ENCODE measurements at places on chromosomes 7 and 10.

DNA sequence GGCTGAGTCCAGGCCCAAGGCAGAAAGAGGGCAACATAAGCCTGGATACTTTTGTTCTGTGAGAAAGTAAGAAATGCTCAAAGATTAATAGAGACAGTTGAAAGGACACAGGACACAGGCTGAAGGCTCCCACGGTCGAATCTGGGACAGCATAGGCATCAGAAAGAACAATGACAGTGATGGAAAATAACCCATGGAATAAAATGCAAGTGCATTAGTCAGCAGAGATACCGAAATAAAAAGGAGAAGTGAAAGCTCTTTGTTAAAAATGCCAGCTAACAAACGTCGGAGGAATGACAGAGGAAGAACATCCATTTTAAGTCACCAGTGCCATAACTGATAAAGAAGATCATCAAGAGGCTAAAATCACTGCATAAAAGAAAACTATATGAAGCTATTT is 19.6 kb upstream of the AGAP5 start:
- DNase-seq: no peak

- no peak for DNase-seq
These were observed 121.6 kb downstream of the C10orf105 start for GRCh38 chr10:71597821-71598498.

GRCh38 chr7:55296070-55296469 is 69.1 kb upstream of the LANCL2 start:
- DNase-seq: no peak

- no peak for DNase-seq
These were observed 229.5 kb downstream of the PTEN start for GRCh38 chr10:88092973-88093372.

DNA sequence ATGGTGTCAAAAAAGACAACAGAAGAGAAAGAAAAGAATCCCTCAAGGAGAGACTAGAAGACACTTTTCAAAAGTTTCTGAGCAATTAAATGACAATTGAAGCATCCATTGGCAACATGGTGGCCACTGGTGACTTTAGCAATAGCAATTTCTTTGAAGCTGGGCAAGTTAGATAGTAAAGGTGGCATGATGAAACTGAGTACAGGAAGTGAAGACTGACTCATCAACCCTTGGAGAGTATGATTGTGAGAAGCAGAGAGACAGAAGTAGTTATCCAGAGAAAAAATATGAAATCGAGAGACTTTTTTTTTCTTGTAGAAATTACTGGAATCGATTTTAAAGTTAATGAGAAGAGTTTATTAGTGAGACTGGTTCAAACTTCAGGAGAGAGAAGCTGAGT is 52.5 kb downstream of the DGKB start:
- DNase-seq: no peak

GRCh38 chr10:22372917-22373316 is 27.6 kb downstream of the SPAG6 start:
- no peak for DNase-seq

DNA sequence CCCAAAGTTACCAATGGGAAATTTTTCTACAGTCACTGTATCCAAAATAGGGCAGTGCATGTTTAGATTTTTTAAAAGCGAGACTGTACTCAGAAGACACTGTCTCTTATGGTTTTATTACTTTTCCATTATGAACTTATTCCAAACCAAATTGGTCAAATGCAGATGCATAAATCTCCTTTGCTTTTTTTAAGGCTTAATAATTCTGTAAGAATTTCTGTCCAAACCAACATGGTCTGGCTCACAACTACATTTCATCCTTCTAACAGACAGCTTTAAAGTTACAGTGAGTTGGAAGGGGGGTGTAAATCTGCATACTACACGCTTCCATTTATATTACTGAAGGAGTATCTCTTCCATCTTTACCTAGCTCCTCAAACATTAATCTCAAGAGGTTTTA is 199.2 kb downstream of the SLC25A13 start:
- no peak for DNase-seq

DNA sequence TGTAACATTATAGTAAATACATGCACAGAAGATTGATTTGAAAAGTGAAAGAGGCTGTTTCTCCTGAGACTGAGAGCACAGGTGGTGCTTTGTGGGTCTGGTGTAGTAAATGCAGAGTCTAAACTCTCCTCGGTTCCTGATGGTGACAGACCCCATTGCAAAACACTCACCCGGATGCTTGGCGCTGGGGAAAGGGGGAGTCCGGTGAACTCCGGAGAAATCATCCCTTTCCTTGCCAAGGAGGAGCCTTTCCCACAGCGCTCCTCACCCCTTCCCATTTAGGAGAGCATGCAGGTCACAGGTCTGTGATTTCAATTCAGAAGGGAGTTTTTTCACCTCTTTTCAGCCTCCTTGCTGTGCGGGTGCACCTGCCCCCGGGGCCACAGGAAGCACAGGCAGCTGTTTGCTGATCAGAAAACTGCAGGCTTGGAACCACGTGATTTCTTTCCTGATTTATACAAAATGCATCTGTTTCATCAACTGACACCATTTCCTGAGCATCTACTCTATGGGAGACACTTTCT is 75.6 kb upstream of the LYZL2 start:
- no peak for DNase-seq

DNA sequence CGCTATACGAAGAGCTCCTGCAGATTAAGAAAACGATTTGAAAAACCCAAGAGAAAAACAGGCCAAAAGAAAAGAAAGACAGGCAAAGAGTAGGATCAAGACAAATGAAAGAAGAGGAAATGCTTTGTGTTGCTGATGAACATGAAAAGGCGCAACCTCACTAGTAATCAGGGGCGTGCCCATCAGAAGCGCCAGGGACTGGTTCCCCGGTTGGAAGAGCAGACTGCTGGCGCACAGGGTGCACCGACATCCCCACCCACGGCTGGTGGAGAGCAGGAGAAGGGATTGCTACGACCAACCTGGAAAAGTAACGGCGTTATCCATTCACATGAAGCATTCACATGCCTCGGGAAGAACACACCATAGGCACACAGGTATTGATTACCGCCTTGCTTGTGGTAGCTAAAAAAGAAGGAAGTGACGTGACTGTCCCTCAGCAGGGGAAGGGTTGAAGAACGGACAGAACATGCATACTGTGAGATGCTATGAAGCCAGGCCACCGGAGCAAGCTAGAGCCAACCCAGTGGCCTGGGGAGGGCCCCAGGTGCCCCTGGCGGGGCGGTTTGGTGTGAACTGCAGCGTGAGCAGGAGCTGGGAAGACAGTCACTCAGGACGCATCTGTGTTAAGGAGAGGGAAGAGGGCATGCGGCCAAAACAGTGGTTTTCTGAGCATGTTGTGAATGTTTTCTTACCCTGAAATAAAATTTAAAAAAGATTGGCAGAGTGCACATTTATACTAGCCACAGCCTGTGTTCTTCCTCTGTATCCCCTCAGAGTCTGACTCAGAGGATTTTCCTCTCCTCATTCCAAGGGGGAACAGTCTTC is 18.3 kb downstream of the AGAP3 start:
- no peak for DNase-seq

- no peak for DNase-seq
These were observed 160.3 kb downstream of the PTEN start for GRCh38 chr10:88023676-88024075.

GRCh38 chr7:106426803-106427202 is 142.0 kb upstream of the NAMPT start:
- no peak for DNase-seq

DNA sequence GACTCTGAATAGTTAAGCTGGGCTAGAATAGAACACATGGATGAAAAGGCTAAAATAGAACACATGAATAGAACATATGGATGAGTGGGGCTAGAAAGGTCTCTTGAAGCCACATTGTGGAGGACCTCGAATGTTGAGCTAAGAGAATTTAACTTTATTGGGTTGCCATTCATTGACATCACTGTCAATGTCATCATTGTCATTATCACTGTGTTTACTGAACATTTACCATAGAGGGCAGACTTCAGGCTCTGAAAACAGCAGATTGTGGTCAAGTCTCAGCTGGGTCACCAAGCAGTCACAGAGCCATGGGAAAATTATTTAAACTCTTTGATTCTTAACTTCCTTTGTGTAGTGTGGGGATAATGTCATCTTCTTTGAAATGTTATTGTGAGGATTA is 80.4 kb downstream of the WDFY4 start:
- DNase-seq: no peak

GRCh38 chr10:126075009-126075408 is 178.6 kb downstream of the FANK1 start:
- no peak for DNase-seq

DNA sequence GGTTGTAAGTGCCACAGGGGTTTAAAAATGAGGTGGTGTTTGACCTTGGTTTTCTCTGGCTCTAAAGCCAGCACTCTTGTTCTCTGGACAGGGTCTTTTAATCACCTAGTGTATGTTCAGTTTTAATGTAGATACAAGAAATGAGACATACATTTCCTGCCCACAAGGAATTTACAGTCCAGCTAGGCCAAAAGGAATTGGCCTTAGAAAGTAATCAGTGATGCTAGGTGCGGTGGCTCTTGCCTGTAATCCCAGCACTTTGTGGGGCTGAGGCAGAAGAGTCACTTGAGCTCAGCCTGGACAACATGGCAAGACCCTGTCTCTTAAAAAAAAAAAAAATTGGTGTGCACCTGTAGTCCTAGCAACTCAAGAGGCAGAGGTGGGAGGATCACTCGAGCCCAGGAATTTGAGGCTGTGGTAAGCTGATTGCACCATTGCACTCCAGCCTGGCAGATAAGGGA is 100.2 kb downstream of the LRMDA start:
- no peak for DNase-seq

DNA sequence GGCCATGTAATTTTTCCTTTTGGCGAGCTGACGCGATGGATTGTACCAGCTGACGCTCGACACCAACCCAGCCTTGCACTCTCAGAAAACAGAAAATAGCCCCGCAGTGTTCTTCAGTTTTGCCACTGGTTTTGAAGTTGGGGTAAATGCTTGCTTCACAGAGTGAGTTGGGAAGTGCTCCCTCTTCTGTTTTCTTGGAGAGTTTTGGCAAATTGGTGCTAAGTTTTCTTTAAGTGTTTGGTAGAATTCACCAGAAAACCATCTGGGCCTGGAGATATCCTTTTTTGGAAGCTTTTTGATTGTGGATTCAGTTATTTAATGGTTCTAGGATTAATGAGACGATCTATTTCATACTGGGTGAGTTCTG is 252.8 kb downstream of the ELFN1 start:
- DNase-seq: no peak

GRCh38 chr10:52491246-52491995 is 177.3 kb downstream of the DKK1 start:
- no peak for DNase-seq

- no peak for DNase-seq
These were observed 38.2 kb downstream of the SLC29A4 start for GRCh38 chr7:5320802-5321396.

- no peak for DNase-seq
These were observed 290.8 kb upstream of the PCDH15 start for GRCh38 chr10:55091691-55092328.

- no peak for DNase-seq
These were observed 477.0 kb downstream of the PTPRN2 start for GRCh38 chr7:158110661-158111048.

DNA sequence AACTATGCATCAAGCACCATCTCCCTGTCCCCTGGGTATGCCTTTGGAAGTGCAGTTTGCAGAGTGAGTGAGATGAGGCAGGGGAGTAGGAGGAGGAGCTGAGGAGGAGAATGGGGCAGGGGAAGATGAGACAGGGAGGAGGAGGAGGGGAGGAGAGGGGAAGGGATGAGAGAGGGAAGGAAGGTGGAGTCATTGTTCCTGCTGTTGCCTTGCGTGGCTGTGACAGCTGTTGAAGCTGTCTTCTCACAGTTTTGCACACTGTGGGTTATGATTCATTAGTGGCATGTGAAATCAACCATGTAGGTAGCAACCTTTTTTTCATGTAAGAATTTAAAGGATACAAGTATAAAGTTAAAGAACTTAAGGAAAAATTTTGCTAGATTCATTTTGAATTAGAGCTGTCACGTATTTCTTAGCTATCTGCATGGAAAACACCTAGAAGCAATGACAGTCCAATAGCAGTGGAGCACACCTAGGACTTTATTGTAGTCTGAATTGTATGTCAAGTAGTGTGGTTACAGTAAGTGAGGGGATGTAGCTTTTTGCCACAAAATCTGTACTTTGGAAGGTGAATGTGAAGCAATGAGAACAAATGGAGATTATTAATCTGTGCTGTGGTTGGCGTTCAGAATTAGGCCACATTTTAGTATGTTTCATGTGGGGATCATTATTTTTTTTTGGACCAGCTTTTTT is 21.7 kb downstream of the CCM2 start:
- no peak for DNase-seq

GRCh38 chr7:98944386-98944785 is 66.1 kb downstream of the TRRAP start:
- DNase-seq: no peak

DNA sequence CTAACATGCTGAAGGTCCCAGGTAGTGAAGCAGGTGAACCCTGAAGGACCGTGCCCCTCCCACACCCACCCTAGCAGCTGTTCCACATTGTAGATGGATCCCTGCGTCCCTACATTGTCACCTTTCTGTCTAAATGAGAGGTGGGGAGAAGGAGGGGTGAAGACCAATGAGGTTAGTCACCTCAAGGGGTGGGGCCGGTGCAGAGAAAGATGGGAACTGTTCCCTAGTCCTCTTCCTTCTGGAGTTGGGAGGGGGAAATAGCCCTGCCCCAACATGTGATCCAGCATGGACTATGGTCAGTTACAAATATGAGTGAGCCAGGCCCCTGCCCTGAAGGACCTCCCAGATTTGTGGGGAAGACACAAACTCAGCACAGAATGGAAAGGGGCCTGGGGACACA is 124.5 kb downstream of the LHPP start:
- no peak for DNase-seq

GRCh38 chr7:50416527-50417182 is 33.5 kb downstream of the FIGNL1 start:
- no peak for DNase-seq

DNA sequence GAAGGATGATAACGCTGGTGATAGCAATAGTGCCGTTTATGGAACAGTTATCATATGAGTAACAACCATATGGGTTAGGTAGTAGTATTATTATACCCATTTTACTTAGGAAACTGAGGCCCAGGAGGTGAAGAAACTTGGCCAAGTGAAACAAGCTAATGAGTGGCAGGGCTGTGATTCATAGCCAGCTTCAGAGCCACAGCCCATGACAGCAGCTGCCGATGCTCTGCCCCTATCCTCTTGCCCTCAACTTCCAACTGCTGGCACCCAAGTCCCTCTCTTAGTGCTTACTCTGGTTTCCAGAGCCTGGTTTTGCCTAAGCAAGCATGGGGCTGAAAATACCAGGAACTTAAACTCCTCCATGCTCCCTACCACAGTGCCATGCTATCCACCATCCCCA is 12.3 kb downstream of the SH3PXD2A start:
- no peak for DNase-seq

DNA sequence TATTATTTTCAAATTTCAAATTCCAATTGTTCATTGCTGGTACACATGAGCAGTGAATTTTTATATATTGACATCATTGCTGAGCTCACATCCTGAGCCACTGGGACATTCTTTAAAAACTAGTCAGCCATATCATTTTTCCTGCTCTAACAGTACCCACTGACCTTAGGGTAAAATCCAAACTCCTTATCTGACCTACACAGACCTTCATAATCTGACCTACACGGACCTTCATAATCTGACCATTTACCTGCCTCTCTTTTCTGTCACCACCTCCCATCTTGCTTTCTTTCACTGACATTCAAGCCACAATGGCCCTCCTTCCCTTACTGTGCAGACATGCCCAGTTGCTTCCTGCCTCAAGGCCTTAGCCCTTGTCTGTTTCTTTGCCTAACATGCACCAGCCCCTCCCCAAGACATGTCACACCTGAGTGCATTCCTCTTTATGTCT is 16.1 kb upstream of the CUZD1 start:
- no peak for DNase-seq

GRCh38 chr10:127125331-127125730 is 71.1 kb downstream of the INSYN2A start:
- no peak for DNase-seq
